ENCODE measurements at places on chromosomes 6 and 20.

DNA sequence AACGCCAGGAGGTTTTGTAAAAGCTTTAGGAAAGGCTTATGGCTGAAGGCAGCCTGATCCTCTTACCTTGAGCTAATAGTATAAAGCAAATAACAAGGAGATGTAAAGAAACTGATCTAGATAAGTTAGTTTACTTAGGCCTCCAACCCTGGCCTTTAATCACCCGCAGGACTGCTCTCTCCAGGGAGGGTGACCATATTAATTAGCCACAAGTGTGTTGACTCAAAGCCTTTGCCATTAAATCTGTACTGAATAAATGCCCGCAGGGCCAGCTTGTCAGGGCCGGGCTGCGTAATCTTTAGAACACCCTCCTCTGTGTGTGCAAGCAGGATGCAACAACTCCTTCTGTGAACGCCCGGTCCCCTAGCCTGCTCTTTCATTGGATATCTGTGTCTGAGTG, 6.1 kb upstream of the PRSS16 start:
- DNase-seq = no peak

DNA sequence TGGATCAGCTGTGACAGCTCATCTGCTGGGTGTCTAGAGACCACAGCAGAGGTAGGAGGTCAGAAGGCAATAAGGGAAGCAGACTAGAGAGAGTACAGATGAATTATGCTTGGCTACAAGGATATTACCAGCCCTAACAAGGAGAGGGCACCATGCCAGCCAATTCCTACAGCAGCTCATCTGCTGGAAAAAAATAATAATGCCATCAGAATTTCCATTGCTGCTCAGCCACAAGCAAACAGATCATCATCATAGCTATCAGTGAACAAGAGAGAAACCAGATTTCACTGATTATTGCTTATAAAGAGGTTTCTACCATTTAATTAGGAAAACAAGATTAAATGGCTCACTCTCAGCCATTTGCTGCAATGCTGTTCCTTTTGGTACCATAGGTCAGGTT, 66.5 kb downstream of the PSMG4 start:
- peak; percentile 60 for DNase-seq

GRCh38 chr20:22815206-22815551, 219.9 kb upstream of the SSTR4 start:
- DNase-seq = no peak

- no peak for DNase-seq
Observed at GRCh38 chr6:122610690-122611455, 668 bp downstream of the PKIB start.

DNA sequence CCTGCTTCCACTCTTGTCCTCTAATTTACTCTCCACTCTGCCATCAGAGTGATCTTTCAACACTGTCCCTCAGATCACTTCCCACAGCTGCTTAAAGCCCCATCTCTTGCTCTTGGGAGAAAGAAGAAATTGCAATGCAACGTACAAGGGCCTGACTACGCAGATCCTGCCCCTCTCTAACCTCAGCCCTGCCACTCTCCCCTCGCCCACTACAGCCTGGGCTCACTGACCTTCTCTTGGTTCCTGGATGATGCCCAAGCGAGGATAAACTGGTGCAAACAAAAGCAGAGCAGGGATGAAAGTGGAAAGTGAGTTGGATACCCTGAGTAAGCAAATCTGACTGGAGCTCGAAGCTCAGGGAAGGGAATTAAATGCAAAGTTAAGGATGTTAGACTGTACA, 92.9 kb downstream of the MAP3K5 start:
- no peak for DNase-seq

GRCh38 chr6:41546866-41547798, 951 bp downstream of the FOXP4 start:
- no peak for DNase-seq

DNA sequence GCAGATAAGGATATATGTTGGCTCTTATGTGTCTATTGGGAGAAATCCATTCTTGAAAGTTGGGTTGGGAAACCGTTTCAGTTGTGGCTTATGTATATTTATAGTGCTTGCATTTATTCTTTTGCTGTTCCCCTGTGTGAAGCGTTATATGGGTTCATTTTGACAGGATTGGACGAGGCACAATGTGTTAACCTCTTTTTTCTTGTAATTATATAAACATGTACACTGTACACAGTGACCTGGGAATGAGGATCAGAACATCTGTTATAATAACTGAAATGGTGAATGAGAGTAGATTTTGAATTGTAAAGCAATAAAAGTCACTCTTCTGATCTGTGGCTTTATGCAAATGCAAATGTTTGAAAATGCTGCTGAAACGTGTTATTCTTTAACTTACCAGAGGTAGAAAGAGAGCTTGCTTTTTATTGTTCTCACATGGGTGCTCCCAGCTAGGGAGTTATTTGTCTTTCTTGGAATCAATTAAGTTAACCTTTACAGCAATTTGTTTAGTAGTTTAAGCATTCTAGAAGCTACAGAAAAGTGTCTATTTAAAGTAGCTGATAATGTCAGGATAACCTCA, 213.7 kb downstream of the GRIK2 start:
- no peak for DNase-seq

GRCh38 chr6:19691465-19692167, 145.6 kb upstream of the ID4 start:
- DNase-seq = peak; percentile 22

- peak; percentile 89 for DNase-seq
Observed at GRCh38 chr6:150667977-150668716, 68.5 kb downstream of the PLEKHG1 start.

DNA sequence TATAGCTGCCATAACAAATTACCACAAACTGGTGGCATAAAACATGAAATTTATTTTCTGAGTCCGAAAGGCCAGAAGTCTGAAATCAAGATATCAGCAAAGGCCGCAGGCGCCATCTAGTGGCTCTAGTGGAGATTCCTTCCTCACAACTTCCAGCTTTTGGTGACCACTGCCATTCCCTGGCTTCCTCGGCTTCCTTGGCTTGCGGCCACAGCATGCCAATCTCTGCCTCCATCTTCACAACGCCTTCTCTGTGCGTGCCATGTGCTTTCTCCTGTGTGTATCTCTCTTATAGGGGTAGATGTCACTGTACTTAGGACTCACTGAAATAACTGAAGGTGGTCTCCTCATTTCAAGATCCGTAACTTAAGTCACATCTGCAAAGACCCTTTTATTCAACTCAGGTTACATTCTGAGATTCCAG, 5.4 kb upstream of the PLAGL1 start:
- DNase-seq = peak; percentile 82

DNA sequence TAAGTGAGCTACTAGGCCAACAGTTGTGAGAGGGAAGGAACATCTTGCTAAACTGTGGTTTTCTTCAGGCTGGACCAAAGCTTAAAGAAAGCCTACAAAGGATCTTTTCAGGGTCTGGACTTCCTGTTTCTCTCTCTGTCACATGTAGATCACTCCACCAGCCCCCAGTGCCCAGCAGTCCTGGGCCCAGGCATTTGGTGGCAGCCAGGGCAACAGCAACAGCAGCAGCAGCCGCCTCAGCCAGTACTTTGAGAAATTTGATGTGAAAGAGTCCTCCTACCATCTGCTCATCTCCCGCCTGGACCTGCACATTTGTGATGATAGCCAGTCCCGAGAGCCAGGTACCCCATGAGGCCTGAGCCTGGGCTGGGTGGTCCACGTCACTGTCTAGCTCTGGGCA, 44.1 kb downstream of the BLTP3A start:
- DNase-seq = no peak

GRCh38 chr6:116761779-116762178, 3.7 kb downstream of the FAM162B start:
- DNase-seq = no peak

GRCh38 chr6:150640556-150641209, 41.0 kb downstream of the PLEKHG1 start:
- DNase-seq = no peak

GRCh38 chr20:32763202-32764004, 1.2 kb downstream of the DNMT3B start:
- DNase-seq = no peak

GRCh38 chr6:111664565-111665030, 58.9 kb upstream of the TRAF3IP2 start:
- DNase-seq = no peak

DNA sequence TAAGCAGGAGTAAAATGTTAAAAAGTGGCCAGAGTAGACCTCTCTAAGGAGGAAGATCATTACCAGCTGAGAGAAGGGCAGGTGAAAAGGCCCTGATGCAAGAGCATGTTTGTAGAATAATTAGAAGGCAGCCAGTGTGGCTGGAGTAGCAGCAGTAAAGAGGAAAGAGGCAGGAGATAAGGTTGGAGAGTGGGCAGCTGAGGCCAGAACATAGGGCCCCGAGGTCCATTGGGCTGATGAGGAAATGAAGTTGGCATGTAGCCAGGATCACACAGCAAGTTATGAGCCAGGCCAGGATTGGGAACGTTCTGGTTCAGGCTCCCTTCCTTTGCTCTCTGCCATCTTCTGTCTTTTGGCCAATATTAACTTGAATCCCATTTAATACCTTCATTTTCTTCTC, 51.6 kb downstream of the RALY start:
- DNase-seq = no peak

DNA sequence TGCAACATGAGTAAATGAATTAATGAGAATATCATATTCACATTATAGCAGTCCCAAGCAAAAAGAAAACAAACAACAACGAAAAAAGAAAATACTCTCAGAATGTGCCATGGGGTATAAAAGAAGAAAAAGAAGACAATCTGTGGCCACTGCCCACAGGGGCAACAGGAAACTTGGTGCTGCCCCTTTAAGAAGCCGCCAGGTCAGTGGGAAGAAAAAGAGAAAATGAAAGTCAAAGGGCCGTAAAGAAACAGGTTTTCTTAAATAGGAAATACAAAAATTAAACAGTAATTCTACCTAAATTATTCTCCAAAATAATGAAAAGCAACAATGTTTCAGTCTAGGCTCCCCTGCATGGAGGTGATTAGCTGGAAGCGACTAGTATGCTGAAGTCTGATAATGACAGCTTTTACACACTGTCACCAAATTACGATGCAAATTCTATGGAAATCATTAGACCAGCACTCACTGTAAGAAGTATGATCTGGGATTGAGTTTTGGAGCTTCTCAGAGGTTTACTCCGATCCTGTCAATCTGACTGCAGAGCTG, 23.6 kb downstream of the GMDS start:
- DNase-seq = no peak

DNA sequence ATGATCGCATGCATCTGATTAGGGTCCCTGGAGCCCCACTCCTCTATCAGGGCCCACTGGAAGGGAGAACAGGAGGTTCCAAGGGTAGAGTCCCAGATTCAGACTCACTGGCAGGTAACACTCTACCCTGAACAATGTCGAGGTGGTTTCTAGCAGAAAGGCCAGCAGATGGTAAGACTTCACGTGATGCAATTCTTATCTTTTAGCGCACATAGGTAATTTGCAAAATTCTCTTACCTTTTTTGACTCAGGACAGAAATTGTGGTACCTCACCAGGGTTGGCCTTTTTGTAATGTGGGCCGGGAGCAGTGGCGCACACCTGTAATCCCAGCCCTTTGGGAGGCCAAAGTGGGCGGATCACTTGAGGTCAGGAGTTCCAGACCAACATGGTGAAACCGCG, 228.1 kb upstream of the JARID2 start:
- no peak for DNase-seq

- DNase-seq = no peak
Observed at GRCh38 chr20:58235010-58235409, 6.6 kb upstream of the ANKRD60 start.

DNA sequence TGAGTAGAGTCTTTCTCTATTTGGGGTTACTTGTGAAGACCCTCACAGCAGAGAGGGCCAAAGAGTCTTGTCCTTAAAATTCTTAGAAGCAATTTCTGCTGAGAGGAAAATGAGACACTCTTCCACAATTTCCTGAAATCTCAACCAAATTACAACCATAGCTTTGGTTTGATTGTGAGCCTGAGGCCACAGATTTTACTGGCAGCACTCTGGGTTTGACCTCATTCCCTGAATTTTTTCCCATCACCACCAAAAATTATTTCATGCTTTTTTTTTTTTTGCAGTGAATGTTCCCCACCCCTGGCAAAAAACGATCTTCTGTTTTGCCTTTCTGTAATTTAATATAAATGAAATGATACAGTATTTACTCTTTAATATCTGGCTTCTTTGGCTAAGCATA, 125.5 kb downstream of the THEMIS start:
- DNase-seq = peak; percentile 18

DNA sequence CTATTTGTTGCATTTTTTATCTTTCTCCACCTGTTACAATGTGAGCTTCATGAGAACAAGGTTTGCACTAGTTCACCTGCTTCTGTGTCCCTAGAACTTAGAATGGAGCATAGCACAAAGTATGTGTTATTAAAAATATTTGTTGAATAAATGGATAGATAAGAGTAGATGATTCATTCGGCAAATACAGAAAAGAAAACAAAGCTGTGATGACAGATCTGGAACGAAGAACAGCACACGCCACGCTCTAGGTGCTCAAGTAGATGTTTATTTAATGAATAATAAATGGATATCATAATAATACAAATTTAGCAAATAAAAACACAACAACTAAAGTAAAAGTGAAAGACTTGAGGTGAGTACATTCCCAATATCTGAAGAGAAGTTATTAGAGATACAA, 273.1 kb downstream of the HAO1 start:
- DNase-seq = no peak

DNA sequence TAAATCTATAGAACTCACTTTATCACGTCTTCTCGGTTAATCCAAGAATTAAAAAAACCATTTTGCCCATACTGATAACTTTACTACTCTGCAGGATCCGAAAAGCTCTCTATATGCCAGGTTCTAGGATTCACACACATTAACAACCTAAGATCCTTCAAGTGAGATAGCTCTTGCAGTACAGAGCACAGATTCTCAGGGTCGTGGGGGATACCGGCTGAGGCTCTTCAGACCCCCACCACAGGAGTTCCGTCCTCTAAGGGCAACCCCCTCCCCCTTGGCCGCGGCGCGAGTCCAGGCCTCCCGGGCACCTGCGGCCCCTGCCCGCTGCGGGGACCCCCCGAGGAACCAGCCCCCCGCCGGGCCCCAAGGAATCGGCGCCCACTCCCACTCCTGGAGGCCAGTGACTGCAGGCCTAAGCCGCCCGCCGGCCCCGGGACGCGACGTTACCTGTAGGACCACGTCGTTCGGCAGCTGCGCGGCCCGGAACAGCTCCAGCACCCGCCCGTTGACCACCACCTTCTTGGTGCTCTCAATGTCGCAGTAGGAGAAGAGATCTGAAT, 892 bp downstream of the REPS1 start:
- DNase-seq = no peak

DNA sequence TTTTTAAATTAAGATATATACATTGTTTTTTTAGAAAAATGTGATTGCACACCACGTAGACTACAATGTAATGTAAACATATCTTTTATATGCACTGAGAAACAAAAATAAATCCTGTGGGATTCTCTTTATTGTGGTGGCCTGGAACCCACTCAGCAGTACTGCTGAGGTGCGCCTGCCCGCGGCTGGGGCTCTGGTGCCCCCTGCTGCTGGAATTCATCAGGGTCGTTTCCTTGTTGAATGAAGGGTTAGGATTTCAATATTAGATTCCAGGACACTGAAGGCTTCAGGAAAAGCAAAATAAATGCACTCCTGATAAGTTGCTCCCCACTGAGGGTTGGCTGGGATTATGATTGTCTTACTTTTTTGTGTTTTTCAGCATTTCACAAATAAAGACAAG, 175.8 kb upstream of the GGTLC1 start:
- DNase-seq = no peak

All from fibroblast of upper back skin (primary cell).